ENCODE measurements at places on chromosomes 13 and 19.

- DNase-seq: no peak
These were observed 26.6 kb downstream of the COL4A1 start for GRCh38 chr13:110280231-110280813.

GRCh38 chr19:10699650-10700335, 1.4 kb upstream of the QTRT1 start:
- DNase-seq: peak; percentile 61

- peak; percentile 92 for DNase-seq
These were observed at the start of gene ETHE1 for GRCh38 chr19:43526884-43527859. Gene ETHE1, minus strand, starts transcription at chr19:43527201. Its CDS starts 24 bp downstream, at chr19:43527177.

- no peak for DNase-seq
These were observed 21.7 kb upstream of the RNF17 start for GRCh38 chr13:24742294-24742693.

DNA sequence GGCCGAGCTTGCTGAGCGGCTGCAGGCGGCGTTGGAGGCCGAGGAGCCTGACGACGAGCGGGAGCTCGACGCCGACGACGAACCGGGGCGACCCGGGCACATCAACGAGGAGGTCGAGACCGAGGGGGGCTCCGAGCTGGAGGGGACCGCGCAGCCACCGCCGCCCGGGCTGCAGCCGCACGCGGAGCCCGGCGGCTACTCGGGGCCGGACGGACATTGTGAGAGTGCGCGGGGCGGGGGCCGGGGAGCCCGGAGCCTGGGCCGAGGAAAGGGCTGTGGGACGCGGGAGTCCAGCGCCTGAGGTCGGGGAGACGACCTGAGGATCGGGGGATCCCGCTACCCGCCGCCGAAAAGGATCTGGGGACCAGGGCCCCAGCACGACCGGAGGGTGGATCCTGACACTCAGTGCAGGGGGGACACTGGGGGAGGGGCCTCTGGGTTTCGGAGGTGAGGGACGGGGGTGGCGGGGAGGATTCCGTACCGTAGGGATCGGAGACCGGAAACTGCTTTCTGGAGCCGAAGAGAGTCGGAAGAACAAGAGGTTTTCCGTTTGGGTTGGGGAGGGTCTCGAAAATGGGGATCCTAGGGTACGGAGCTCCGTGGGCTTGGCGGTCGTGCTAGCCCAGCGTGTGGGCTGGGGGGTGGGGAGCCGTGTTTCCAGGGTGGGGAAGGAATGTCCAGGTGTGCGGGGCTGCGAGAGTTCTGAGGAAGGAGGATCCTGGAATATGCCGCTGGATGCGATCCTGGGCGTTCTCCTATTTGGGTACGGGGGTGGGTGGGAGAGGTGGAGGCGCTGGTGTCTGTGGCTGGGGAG, 616 bp downstream of the HNRNPUL1 start:
- peak; percentile 66 for DNase-seq

DNA sequence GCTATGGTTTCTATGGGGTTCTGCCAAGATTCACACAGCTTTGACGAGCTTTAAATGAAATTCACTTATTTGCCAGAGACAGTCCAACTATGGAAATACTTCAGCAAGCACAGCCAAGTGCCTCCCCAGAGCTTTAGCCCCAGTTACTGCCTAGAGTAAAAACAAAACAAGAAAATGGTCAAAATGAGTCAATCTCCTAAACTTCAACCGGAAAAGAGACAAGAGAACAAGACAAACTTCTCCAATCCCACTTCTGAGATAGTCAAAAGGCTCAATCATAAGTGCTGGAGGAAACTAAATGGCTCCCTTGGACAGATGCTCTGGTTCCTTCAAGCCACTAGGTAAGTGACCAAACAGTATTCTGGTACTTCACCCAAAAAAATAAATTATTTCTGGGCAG, 65.8 kb downstream of the KATNAL1 start:
- DNase-seq: no peak

- no peak for DNase-seq
These were observed 32.9 kb upstream of the SLC15A1 start for GRCh38 chr13:98785405-98785804.

- no peak for DNase-seq
These were observed 1276.9 kb upstream of the PCDH9 start for GRCh38 chr13:68506888-68507551.

DNA sequence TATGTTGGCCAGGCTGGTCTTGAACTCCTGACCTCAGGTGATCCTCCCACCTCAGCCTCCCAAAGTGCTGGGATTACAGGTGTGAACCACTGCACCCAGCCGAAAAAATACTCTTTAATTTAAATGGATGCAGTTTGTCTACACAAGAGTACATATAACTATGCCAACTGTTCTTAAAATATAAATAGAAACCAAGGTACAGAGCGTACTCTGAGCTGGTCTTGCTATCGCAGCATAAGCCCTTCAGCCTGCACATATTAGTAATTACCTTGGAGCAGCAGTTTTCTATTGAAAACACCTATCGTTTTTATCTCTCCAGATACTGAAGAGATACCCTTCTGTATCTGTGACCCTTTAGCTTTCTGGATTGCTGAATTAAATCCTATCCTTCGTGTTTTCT, 3.4 kb downstream of the ZNF682 start:
- no peak for DNase-seq

- peak; percentile 41 for DNase-seq
These were observed 23.3 kb upstream of the SPART start for GRCh38 chr13:36369268-36370107.

GRCh38 chr19:38917516-38917915, 5.5 kb upstream of the CCER2 start:
- DNase-seq: no peak

- peak; percentile 92 for DNase-seq
These were observed 1.7 kb upstream of the PCDH17 start for GRCh38 chr13:57629821-57630235.

DNA sequence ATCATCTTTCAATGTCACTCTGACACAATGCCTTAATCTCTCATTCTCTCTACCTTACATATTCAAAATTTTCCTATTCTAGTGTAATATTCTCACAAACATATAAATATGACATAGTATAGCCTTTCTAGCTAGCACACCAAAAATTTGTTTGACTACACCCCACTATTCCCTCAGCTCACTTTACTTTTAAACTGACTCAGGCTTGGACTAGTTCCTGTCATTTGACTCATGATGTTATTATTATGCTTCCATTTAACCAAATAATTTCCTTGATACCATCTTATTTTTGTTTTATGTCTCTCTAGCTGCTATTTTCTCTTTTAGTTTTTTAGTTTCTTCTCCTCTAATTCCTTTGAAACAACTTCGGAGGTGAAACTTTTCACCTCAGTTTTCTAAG, 1745.6 kb upstream of the PCDH20 start:
- peak; percentile 2 for DNase-seq

- peak; percentile 93 for DNase-seq
These were observed 17.7 kb downstream of the ZMYM5 start for GRCh38 chr13:19845758-19846157.

GRCh38 chr13:92537471-92537870, 689.1 kb upstream of the GPC6 start:
- no peak for DNase-seq

GRCh38 chr19:1455002-1455335, 5.0 kb downstream of the APC2 start:
- no peak for DNase-seq

- no peak for DNase-seq
These were observed 7.1 kb upstream of the PEAK3 start for GRCh38 chr19:2288818-2289713.

- peak; percentile 90 for DNase-seq
These were observed 25.4 kb downstream of the HPN start for GRCh38 chr19:35066691-35067563.

DNA sequence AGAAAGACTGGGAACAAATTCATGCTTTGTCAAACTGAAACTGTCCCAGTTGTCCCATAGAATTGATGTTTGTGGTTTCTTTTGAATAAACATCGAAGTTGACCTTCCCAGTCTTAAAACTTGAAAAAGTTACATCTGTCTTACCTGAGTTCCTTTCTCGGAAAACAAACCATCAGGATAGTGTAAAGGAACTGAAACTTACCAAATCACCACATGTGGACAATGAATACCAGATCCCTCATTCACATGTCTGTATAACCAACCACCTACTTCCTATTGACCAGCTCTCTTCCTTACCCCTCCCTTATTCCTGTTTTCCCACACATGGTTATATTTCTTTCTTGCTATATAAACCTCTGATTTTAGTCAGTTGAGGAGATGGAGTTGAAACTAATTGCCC, 791.7 kb upstream of the PCDH20 start:
- no peak for DNase-seq

- no peak for DNase-seq
These were observed 3.5 kb upstream of the TBC1D4 start for GRCh38 chr13:75485286-75486062.

- DNase-seq: no peak
These were observed 221.2 kb upstream of the SOX1 start for GRCh38 chr13:111845621-111846351.

- DNase-seq: peak; percentile 91
These were observed 53.3 kb downstream of the RFX2 start for GRCh38 chr19:6056801-6057650.

DNA sequence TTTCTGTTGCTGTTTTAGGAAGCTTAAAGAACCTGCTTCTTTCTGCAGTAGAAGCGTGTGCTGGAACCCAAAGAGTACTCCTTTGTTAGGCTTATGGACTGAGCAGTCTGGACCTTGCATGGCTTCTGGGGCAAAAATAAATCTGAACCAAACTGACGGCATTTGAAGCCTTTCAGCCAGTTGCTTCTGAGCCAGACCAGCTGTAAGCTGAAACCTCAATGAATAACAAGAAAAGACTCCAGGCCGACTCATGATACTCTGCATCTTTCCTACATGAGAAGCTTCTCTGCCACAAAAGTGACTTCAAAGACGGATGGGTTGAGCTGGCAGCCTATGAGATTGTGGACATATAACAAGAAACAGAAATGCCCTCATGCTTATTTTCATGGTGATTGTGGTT, 103.1 kb downstream of the TNFRSF19 start:
- peak; percentile 77 for DNase-seq

DNA sequence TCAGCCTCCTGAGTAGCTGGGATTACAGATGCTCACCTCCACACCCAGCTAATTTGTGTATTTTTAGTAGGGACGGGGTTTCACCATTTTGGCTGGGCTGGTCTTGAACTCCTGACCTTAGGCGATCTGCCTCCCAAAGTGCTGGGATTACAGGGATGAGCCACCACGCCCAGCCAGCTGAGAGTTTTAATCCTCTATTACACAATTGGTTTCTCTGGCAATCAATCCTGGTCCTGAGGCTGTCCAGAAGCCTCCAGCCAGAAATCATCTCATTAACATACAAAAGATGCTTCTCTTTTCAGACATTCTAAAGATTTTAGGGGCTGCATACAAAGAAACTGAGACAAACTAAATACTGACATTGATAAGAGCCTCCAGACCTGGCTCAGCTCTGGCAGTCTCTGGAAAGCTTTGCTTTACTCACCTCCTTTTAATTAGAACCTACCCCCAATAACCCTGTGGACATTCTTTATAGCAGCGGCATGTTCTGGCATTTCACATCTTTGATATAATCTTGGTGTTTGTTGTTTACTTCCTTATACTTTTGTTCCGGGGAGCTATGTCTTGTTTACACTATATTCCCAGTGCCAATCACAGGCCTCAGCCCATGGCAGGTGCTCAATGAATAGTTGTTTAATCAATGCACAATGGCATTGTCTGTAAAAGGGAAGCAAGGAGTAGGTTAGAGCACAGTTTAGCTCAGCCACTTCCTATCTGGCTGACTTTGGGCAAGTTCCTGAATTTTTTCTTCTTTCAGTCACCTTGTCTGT, 4.1 kb upstream of the ZNF724 start:
- DNase-seq: no peak

GRCh38 chr19:14510311-14511228, 7.6 kb downstream of the DNAJB1 start:
- DNase-seq: no peak

DNA sequence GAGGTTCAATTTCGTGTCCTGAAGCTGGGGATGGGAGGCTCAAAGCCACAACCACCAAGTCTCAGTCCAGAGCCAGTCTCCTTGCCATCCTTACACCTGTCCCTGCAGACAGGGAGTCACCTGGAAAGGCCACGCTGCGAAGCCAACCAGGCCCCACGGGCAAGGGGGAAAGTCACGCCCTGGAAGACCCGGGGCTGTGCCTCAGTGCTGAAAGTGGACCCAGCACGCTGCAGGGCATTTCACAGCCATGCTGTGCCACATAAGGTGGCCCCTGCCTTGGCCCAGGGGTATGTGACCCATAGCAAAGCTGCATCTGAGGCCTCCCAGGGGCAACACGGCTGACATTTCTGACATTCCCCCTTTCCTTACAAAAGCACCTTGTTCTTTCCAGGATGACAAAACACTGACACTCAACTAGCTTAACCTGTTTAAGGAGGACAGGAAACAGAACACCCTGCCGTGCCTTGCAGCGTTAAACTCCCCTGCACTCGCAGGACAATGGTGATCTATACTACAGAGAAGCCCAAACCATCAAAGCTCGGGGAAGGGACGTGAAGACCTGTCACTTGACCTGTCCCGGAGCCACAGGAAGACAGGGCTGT, 14.8 kb downstream of the CHERP start:
- no peak for DNase-seq

GRCh38 chr13:98509271-98510155, 67.4 kb downstream of the STK24 start:
- DNase-seq: peak; percentile 86

DNA sequence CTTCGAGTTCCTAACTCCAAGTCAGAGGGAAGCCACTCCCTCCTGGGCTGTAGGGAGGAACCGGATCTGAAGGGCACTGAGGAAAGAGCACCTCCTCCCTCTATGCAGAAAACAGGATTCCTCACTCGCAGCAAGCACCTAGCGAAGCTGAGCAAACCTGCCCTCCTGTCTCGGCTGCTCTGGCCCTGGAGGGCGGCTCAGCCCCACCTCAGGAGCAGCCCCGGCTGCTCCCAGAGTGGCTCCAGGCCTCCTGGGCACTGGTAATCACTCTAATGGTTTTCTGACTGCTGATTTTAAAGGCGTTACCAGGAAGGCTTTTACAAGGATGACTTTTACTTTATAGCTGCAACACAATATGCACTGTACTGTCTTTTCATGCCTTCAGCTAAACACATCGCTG, 312.5 kb downstream of the TEX29 start:
- no peak for DNase-seq

GRCh38 chr13:78238911-78239310, 320.3 kb upstream of the EDNRB start:
- DNase-seq: no peak

GRCh38 chr19:47113850-47114651, 475 bp upstream of the ZC3H4 start:
- DNase-seq: no peak

DNA sequence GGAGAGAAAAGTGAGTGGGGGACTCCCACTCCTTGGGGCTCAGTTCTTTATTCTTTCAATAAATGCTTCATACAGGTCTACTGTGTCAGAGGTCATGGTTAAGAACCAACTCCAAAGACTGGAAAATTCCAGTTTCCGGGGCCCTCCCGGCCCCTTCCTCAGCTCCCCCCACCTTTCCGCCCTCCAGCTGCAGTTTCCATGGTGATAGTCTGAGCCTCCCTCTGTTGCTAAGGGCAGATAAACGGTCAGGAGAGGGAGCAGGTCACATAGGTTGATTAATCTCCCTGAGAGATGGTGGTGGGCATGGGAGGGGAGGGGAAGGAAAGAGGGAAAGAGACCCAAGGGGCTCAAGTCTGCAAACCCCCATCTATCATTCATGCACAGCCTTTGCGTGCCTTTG, 131.5 kb upstream of the USP29 start:
- DNase-seq: no peak

- no peak for DNase-seq
These were observed 144.6 kb downstream of the NBEA start for GRCh38 chr13:35086667-35087066.

- peak; percentile 32 for DNase-seq
These were observed 630 bp downstream of the SPPL2B start for GRCh38 chr19:2329149-2329478.

GRCh38 chr13:67273001-67273400, 42.9 kb upstream of the PCDH9 start:
- DNase-seq: peak; percentile 55

GRCh38 chr13:114256547-114256946, 21.9 kb downstream of the CDC16 start:
- no peak for DNase-seq
